Inflammatory macrophage treated with lipopolysaccharide for 4 hours (primary cell): ENCODE measurements at places on chromosomes 12 and 14.

DNA sequence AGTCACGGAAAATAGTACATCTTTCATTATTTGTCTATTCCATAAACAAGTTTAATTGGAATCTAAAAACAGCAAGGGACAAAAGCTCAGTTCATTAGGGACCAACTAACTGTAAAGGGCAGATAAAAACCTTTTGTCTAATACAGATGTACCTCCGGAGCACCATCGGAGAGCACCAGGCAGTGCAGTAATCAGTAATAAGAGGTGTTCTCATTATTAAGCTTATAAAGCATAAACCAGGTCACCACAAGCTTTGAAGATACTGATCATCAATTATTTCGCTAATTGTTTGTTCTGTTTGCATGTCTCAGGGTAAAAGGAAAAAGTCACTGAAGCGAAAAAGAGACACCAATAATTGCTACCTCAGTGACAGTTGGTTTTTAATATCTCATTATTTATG lies 207.3 kb upstream of the PRKD1 start:
- DNase-seq = no peak

GRCh38 chr14:82811246-82811645 lies 1277.6 kb upstream of the SEL1L start:
- no peak for DNase-seq

GRCh38 chr14:50397390-50398188 lies 908 bp upstream of the CDKL1 start:
- DNase-seq = peak; percentile 21

DNA sequence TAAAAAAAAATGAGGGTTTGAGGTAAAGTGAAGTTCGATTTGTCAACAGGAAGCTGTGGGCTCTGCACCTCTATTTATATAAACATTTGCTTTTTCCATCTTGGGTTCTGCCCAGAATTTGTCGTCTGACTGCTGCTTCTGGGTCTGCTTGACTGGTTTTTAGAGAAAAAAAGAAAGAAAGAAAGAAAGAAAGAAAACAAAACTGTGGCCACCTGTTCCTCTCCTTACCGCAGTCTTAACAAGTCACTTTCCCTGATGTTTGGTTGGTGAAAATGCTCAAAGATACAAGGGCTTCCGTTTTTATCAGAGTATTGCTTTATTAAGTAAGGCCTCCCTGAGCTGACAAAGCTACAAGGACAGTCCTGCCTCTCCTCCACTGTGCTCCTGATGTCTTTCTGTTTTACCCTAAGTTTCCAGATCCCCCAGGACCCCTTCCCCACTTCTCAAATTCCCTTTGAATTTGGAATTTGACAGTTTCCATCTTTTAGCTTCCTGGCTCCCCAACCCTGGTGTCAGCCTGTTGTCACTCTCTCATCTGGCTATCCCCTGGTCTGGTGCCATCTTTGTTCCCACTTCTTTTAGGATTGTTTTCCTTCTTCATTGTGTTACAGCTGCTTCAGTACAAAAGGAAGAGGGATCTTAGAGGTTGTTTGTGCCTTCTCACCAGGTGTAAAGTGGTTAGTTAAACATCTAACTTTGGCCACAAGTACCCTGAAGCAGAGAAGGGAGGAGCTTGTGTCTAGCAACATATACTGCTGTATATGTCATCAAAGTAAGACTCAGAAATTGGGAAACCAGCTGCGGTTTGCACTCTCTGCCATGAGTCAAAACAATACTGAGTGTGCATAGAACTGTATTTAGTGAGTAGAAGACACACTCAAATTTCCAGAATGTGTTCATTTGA lies 18.0 kb downstream of the MFAP5 start:
- peak; percentile 44 for DNase-seq

DNA sequence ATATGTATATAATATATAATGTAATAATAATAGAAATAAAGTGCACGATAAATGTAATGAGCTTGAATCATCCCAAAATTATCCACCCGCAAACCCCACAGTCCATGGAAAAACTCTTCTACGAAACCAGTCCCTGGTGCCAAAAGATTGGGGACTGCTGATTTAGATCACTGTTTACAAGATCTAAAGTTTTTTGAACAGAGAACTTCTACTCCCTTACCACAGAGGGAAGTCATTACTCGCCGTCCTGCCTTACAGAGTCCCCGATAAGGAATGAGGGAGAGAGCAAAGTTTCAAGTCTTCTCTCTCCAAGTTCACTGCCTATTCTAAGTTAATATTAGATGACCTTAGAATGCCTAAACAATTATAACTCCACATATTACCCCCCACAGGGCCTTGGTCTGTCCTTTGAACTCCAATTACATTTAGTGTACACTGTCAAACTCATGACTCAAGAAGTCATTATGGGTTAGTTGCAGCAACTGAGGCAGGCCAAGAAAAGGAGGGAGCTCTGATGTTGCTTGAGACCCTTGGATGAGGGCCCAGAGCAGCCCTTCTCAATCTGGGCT lies 21.8 kb upstream of the DHRS4 start:
- no peak for DNase-seq
